Activated CD8-positive, alpha-beta memory T cell treated with anti-CD3 and anti-CD28 coated beads for 1 hour (primary cell): ENCODE measurements at places on chromosomes 12 and 14.

DNA sequence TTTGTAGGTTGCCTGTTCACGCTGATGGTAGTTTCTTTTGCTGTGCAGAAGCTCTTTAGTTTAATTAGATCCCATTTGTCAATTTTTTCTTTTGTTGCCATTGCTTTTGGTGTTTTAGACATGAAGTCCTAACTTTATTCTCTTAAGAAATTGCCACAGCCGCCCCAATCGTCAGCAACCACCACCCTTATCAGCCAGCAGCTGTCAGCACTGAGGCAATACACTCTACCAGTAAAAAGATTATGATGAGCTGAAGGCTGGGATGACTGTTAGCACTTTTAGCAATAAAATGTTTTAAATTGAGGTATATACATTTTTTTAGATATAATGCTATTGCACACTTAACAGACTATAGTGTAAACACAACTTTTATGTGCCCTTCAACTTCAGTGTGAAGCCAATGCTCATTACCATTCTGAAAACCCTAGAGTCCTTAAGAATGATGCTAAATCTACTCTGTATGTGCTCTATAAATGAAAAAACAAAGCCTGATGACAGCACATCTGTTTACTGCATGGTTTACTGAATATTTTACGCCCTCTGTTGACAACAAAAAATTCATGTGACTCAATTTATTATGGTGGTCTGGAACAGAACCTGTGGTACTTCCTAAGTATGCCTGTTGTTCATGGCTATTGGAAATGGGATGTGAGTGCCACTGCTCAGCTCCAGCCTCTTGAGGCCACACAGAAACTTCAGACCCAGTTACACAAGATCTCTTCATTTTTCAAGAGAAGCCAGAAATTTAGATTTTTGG, 197.4 kb downstream of the DUSP6 start:
- DNase-seq, result no peak

GRCh38 chr14:50666772-50667683, 1.1 kb downstream of the SAV1 start:
- peak; percentile 2 for DNase-seq

DNA sequence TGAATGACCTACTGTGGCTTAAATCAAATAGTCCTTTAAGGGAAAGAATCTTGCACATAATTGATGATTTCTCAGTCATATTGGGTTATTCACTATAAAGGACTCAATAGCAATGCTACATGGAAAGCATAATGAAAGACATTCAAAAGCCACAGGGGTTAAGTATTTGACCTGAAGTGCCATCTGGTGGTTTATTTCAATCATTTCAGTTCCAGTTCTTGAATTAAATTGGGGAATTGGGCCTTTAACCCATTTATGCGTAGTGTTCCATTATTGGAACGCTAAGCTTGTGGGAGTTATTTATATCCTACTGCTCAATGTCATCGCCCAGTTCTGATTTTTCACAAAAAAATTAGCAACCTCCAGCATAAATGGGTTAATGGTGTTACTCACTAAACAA, 41.3 kb upstream of the C12orf71 start:
- no peak for DNase-seq

DNA sequence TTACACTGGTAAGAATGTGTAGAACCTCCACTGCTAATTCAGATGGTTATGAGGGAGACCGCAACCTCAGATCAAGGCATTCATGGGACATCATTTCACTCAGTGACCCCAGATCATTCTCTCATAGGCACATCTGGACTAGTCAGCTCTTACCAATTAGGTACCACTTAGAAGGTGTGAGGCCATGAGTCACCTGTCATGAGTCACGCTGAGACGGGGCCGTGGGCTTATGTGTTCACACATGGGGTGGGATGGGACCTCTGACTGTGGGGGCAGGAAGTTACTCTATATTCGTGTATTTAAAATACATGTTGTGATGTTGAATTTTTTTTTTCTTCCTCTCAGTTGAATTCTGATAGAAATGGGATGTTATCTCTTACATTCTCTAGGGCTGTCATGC, 55.9 kb downstream of the CCDC92 start:
- no peak for DNase-seq

- no peak for DNase-seq
These were observed 898.9 kb upstream of the SEL1L start for GRCh38 chr14:82432301-82433105.

DNA sequence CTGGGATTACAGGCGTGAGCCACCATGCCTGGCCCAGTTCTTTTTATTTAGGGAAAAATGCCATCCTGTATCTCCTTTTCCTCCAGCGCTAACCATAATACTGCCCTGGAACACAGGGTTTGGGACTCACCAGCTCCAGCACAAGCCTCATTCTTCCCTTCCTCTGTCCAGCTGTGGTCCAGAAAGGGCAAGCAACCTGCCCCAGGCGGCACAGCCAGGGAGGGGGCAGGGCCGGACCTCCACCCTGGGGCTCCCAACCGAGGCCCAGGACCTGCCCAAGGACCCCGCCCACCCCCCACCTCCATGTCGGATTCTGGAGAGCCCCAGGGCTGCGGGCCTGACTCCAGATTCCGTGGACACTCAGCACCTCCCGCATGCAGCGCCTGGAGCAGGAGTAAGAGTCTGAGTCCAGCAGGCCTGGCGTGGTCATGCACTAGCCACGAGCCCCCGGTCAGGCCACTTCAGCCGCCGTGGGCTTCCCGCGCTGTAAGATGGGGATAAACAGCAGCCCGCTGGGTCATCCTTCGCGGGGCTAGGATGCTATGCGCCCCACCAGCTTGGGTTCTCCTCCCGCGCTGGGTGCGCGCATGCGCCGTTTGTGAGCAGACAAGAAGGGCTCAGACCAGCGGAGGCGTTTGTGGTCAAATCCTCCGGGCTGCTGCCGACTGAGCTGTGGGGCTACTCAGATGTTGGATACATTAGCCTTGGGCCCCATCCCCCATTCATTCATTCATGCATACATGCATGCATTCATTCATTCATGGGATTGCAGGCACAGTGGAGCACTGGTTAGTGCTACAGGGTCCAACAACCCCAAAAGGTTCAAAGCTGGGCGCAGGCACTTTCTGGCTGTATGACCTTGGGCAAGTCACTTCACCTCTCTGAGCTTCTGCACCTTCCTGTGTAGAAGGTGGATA, 16.3 kb downstream of the TMEM119 start:
- DNase-seq, result no peak

- DNase-seq, result no peak
These were observed 1.7 kb downstream of the TRHDE start for GRCh38 chr12:72273851-72274351.

DNA sequence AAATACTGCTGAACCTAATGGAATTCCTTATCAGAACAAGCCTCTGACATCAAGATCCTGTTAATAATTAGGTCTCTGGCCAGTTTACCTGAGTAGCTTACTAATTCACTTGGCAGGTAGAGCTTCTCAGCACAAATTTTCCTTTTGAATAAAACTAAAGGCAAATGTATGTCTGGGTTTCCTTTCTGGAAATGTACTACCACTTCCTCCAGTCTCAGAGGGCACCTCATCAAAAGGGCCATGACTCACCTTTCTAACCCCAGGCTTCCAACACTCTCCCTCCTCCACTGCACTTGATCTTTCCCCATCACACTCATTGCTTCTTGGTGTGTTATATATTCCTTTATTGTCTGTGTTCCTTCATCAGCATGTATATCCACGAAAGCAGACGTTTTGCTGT, 90.5 kb downstream of the SLC2A13 start:
- no peak for DNase-seq

DNA sequence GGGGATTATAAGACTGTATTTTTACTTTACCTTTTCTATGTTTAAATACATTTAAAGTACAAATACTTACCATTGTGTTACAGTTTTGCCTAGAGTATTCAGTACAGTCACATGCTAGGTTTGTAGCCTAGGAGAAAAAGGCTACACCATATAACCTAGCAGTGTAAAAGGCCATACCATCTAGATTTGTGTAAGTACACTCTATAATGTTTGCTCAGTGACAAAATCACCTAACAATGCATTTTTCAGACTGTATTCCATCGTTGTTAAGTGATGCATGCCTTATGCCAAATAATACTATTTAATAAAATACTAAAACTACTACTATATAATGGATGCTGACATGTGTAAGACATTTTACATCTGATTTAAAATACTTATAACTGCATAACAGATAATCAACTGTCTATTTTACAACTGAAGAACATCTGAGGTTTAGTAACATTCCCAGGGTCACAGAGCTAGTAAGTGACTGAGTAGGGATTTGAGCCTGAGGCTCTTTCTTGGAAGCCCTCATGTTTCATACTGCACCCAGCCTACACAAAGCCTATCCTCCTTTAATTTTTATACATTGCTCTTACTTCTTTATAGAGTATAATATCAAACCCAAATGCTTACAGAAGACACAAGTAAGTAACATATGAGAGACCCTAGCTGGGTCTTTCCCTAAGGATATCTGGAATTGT, 296.8 kb downstream of the SYT1 start:
- DNase-seq, result no peak

DNA sequence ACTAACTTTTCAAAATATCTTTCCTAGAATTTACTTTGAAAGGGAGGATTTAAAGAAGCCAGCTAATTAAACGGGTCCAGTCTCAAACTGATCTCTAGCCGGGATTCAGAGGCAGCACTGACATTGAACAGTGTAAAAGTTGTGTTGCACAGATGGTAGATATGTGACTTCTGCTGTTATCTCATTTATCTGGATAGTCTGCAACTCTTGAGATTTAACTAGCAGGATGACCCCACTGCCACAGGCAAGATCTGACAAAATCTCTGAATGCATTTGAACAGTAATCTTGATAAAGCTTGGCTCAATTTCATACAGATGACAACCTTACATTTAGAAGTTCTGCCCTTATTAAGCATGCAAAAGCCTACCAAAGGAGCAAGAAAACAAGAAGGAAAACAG, 138.0 kb upstream of the CPNE8 start:
- no peak for DNase-seq

GRCh38 chr14:55500219-55500701, 59.8 kb upstream of the TBPL2 start:
- no peak for DNase-seq

DNA sequence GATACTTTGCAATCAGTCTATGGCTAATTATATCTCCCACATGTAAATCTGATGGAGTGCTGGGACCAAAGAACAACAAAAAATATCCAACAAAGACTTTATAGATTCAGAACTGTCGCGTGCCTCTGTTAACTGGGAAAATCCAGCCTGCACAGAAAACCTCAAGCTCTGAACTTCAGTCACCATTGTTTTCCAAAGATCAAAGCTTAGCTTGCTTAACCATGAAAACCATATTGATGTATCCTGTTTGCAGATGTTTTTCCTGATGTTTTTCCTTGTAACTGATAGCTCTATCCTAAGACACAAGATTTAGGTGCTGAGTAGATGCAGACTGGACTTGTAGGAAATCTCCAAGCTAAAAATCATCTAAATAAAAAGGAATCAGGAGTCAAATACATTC, 163.7 kb downstream of the GXYLT1 start:
- DNase-seq, result no peak

GRCh38 chr12:7907009-7907408, 29.0 kb downstream of the SLC2A3 start:
- DNase-seq, result peak; percentile 17

DNA sequence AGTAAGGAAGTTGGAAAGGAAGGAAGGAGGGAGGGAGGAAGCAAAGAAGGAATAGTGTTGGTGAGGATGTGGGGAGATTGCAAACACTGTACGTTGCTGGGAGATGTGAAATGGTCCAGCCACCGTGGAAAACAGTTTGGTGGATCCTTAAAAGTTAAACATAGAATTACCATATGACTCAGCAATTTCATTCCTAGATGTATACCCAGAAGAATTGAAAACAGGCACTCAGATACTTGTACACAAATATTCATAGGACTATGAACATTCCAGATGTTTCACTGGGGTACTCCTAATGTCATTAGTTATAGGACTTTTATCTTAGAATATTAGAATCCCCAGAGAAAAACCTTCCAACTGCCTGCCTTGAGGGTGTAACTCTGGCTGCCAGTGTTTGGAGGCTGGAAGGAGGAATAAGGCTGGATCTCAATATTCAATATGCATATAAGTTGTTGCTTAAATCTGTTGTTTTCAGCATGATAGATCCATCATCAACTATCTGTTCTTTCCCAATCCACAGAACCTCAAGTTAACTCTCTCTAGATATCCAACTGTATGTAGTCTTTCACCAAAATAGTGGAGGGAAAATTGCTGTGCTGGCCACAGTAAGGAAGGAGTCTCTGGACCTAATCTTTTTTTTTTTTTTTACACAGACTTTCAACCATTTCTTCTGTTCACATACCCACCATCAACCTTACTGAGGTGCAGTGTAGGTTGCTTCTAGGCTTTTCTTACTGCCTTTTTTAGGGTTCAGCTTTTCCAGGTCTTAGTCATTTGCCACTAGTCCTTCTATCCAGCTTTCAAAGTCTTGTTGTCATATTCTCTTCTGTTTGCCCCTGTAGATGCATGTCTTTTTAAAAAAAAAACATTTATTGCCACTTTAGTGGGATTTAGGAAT, 94.5 kb downstream of the DNAI7 start:
- DNase-seq, result no peak

DNA sequence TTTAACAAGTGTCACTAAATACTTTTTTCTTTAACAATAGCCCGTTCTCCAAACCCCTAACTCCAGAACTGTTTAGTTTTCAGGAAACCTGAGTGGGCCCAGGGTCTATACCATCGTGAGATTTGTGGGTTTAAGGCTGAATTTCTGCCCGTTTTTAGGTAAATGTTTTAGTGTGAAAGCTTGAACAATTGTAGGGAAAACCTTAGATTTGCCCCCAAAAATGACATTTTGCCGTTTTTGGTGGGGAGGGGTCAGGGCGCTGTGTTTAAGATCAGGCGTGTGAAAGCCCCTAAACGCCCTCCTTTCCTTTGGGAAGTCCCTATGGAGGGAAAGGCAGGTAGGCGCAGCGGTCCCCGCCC, 320 bp upstream of the PRPF39 start:
- DNase-seq, result no peak

GRCh38 chr14:38107216-38107631, 100.5 kb upstream of the SSTR1 start:
- DNase-seq, result no peak

- no peak for DNase-seq
These were observed 71.1 kb upstream of the SYT1 start for GRCh38 chr12:78793491-78793890.

- no peak for DNase-seq
These were observed 36.5 kb downstream of the WIF1 start for GRCh38 chr12:65084579-65084978.

DNA sequence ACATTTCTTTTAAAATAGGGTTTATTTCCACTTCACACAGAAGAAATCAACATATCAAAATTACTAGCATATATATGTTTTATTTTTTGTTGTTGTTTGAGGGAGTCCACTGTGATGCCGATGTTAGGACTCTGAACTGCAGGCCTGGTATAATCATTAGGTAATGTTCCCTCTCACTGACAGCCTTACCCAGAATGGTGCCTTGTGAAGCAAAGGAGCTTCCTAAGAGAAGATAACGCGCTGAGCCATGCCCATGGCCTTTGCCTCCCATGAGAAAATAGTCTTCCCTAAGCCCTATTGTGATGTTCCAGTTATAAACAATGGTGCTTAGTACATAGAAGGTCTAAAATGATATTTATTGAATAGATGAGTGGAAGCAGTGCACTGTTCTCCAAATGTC, 12.0 kb downstream of the GNG2 start:
- no peak for DNase-seq
